ENCODE measurements at places on chromosomes 3 and 15.

DNA sequence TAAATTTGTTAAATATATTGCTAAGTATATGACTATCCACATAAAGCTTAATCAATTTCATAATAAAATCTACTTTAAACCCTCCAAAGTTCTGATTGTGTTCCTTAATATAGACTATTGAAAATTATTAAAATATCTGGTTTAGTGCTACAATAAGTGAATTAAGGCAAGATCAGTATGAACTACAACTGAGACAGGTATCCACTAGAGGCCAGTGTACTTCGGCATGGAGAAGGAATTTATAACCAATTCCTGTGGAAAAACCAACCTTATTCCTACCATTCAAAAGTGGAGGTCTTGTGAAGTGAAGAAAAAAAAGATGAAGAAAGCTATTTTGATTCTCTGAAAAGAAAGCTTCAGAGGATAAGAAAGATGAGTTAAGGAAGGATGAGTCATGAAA, 237.7 kb downstream of the SUCLG2 start:
- DNase-seq: no peak

- no peak for DNase-seq
Measured at GRCh38 chr3:194773216-194773615, 87.5 kb downstream of the FAM43A start.

GRCh38 chr3:152204218-152204617, 64.5 kb upstream of the MBNL1 start:
- no peak for DNase-seq

DNA sequence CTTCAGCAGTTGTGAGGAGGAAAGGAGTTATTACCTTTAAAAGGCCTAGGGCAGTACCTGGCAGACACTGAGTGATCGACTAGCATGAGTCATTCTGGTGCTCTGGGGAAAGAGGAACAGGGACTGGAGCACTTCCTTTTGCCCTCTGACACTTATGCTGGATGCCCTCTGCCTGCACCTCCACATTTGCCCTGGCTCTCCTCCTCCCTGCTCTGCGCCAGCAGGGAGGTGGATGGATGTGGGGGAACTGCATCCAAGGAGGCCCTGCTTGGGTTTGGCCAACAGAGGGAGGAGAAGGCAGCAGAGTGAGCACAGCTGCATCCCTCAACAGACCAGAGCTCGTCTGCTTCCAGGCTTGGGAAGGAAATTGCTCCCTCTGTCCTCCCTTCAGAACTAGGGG, 75.0 kb downstream of the SEMA5B start:
- DNase-seq: no peak

All from stimulated activated CD4-positive, alpha-beta T cell treated with anti-CD3 and anti-CD28 coated beads, Interleukin-1b, Interleukin-23, amount 100 ng/mL, for 1 hour (primary cell).